ENCODE measurements at places on chromosomes 4 and X.

DNA sequence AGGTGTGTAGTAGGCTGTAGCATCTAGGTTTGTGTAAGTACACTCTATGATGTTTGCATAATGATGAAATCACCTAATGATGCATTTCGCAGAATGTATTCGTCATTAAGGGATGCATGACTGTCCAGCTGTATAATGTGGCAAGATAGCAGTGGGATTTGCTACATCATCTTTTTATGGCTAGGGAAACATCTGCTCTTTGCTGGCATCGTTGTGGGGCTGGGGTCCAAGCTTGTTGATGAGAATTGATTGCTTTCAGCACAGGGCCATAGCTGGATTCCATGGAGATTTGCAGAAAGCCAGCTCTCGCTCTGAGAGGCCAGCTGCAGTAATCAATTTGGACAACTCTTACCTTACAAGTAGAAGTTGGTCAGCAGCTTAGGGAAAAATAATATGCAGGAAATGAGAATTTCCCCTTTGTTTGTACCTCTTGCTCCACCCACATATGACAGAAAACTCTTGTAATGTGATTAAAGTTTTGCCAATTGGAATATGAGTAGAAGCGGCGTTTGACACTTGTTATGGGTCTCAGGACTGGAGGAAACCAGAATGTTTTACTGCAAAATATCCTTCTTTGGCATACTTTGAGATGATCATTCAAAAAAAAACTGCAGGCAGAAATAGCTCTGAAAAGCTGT lies 310.5 kb downstream of the RAPGEF2 start:
- H3K27ac ChIP-seq, result no peak overlapping the region
- H3K27me3 ChIP-seq, result no peaks in the 10 kb centered on the region
- no peak overlapping the region for H3K4me3 ChIP-seq

GRCh38 chr4:12928751-12929150 lies 555.4 kb downstream of the RAB28 start:
- H3K4me1 ChIP-seq, result no peaks in the 10 kb centered on the region
- no peak overlapping the region for H3K27ac ChIP-seq
- H3K36me3 ChIP-seq, result no peaks in the 10 kb centered on the region
- no peak for DNase-seq
- H3K4me3 ChIP-seq, result no peak overlapping the region

- no peak for DNase-seq
- peaks cover 7% of the 10 kb centered on the region for H3K4me1 ChIP-seq
- peaks cover 75% of the 10 kb centered on the region for H3K36me3 ChIP-seq
- H3K4me3 ChIP-seq, result no peak overlapping the region
- no peaks in the 10 kb centered on the region for H3K27me3 ChIP-seq
These were observed 141.8 kb downstream of the CBR4 start for GRCh38 chr4:168868044-168868781.

DNA sequence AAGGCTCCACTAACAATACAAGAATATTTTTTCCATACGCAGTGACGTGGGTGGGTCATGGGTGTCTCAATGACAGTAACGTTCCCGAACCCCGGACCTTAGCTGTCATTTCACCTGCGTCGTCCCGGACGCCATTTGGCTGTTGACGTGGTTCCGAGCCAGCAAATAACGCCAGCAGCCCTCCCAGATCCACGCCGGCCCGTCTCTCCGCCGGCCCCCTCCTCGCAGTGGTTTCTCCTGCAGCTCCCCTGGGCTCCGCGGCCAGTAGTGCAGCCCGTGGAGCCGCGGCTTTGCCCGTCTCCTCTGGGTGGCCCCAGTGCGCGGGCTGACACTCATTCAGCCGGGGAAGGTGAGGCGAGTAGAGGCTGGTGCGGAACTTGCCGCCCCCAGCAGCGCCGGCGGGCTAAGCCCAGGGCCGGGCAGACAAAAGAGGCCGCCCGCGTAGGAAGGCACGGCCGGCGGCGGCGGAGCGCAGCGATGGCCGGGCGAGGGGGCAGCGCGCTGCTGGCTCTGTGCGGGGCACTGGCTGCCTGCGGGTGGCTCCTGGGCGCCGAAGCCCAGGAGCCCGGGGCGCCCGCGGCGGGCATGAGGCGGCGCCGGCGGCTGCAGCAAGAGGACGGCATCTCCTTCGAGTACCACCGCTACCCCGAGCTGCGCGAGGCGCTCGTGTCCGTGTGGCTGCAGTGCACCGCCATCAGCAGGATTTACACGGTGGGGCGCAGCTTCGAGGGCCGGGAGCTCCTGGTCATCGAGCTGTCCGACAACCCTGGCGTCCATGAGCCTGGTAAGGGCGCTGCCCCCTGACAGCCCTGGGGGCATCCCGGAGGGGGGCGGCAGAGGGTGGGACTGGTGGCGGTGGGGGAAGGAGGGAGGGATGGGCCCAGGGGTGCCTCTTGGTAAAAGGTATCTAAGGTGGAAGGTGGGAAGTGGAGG lies at the start of gene CPE:
Gene CPE (plus strand): TSS at position 264 of the 933 bp plus-strand sequence. CDS start 214 bp downstream, at position 478.
- DNase-seq, result peak; percentile 70
- no peak within 1 kb of the TSS for H3K27ac ChIP-seq
- H3K4me1 ChIP-seq, result peaks cover 10% of the 10 kb centered on the region
- peak within 1 kb of the TSS; percentile 50 for H3K4me3 ChIP-seq
- no peaks in the 10 kb centered on the region for H3K36me3 ChIP-seq
- no peaks in the 10 kb centered on the region for H3K27me3 ChIP-seq

- DNase-seq, result no peak
- no peak overlapping the region for H3K27ac ChIP-seq
- H3K36me3 ChIP-seq, result no peaks in the 10 kb centered on the region
These were observed 7.8 kb upstream of the BOD1L1 start for GRCh38 chr4:13635286-13635799.

DNA sequence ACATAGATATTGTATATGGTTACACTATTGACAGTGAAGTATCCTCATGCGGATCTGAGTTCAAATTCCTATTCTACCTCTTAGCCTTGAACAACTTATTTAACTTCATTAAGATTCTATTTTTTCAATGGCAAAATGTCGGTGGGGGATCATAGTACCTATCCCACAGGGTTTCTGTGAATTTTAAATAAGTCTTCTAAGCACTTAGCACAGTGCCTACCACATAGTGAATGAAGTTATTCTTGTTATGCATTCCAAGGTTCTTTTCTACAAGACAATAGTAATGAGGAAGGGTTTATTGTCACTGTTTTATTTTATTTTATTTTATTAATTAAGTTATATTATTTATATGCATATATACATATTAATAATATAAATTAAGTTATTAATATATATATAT lies 8.8 kb upstream of the ENAM start:
- no peaks in the 10 kb centered on the region for H3K4me1 ChIP-seq
- H3K27me3 ChIP-seq, result no peaks in the 10 kb centered on the region
- DNase-seq, result no peak
- no peak overlapping the region for H3K4me3 ChIP-seq
- no peaks in the 10 kb centered on the region for H3K36me3 ChIP-seq

DNA sequence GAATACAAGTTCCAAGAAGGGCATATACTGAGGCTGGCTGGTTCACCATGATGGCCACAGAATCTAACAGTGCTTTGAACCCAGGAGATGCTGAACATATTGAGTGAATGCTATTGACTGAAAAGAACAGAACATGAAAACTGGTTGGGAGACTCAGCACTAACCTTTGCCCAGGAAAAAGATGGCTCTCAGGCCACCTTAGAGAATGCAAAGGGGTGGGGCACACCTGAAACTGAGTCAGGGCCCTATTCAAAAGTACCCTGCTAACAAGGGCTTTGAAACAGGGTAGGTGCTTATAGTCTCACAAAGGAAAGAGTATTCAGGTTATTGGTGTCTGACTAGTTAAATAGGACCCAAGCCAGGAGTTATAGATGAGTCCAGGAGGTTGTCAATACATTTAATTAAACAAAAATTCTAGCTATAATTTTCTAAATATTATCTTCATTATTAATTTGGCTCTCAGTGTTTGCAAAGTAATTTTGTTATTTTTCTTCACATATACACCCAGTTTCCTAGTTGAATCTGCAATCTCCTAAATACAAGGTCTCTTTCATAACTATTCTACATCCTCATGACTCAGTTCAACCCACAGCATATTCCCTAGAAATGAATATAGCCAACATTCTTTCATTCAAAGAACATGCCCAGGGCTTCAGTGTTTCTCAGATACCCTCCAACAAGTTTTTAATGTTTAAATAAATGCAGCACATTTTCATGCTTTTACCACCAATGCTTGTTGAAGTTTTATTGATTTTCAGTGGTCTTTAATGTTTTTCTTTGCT lies 144.2 kb upstream of the RAPGEF2 start:
- H3K36me3 ChIP-seq, result no peaks in the 10 kb centered on the region
- H3K4me3 ChIP-seq, result no peak overlapping the region
- no peaks in the 10 kb centered on the region for H3K4me1 ChIP-seq

DNA sequence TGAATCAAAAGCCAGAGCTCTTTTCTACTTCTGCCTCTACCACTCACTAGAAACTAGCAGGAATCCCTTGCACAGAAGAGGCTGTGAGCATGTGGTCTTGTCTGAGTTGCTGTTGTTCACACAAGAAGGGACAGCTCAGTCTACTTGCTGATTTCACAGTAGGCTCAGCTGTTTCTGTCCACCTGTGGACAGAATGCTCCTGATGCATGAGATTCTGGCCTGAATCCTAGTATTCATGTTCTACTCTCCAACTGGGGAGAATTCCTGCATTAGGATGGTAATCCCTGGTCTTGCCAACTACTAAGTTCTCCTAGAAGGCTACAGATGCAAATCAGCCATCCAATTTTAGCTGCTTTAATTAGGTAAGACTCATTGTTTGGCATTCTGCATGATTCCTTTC lies 112.8 kb downstream of the PPA2 start:
- no peak for DNase-seq
- H3K36me3 ChIP-seq, result no peaks in the 10 kb centered on the region
- H3K27ac ChIP-seq, result no peak overlapping the region

GRCh38 chr4:177191991-177192390 lies 117.7 kb upstream of the NEIL3 start:
- H3K27ac ChIP-seq, result no peak overlapping the region
- H3K36me3 ChIP-seq, result no peaks in the 10 kb centered on the region
- no peaks in the 10 kb centered on the region for H3K4me1 ChIP-seq
- no peak overlapping the region for H3K4me3 ChIP-seq

DNA sequence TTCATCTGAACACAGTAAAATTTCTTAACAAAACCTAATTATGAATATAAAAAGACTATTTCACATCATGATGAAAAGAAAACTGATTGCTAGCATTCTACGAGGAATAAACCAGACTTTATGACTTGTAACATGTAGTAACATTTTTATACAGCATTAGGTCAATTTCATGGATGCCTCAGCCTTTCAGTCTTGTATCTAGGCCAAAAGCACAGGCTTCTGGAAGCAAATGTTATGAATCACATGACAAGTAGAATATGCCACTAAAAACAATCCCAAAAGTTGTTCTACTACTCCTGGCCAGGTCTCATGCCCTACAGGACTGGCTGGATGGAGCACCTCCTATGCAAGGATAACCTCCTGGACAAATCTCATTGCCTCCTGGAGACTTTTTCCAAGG lies 101.2 kb downstream of the ARHGAP6 start:
- H3K27me3 ChIP-seq, result no peaks in the 10 kb centered on the region
- H3K4me1 ChIP-seq, result no peaks in the 10 kb centered on the region
- H3K4me3 ChIP-seq, result no peak overlapping the region
- H3K27ac ChIP-seq, result no peak overlapping the region
- no peak for DNase-seq
- no peaks in the 10 kb centered on the region for H3K36me3 ChIP-seq

- H3K36me3 ChIP-seq, result no peaks in the 10 kb centered on the region
- no peak overlapping the region for H3K27ac ChIP-seq
- H3K27me3 ChIP-seq, result no peaks in the 10 kb centered on the region
- peaks cover 4% of the 10 kb centered on the region for H3K4me1 ChIP-seq
- no peak for DNase-seq
- no peak overlapping the region for H3K4me3 ChIP-seq
These were observed 251.1 kb downstream of the USP46 start for GRCh38 chr4:52408032-52408431.

- H3K4me1 ChIP-seq, result no peaks in the 10 kb centered on the region
- DNase-seq, result no peak
- H3K4me3 ChIP-seq, result no peak overlapping the region
- H3K27ac ChIP-seq, result no peak overlapping the region
- no peaks in the 10 kb centered on the region for H3K36me3 ChIP-seq
These were observed 170.7 kb upstream of the PUDP start for GRCh38 chrX:7318661-7319060.

- no peaks in the 10 kb centered on the region for H3K27me3 ChIP-seq
- no peak for DNase-seq
- no peak overlapping the region for H3K4me3 ChIP-seq
- H3K4me1 ChIP-seq, result no peaks in the 10 kb centered on the region
- H3K36me3 ChIP-seq, result no peaks in the 10 kb centered on the region
These were observed 51.0 kb upstream of the NHSL2 start for GRCh38 chrX:71859637-71860036.

DNA sequence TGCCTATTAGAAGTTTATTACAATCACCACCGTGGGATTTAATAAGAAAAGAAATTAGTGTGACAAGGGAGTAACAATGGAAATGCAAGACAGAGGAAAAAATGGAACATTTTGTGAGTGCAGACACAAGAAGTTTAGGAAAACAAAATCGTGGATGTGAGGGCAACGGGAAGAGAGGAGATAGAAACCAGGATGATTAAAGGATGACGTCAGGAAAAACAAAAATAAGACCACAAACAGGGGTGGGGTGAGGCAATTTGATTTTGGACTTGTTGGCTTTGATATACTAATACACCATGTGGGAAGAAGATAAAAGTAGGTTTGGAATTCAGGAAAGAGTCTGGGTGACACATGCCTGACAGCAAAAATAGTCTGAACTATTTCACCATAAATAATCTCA lies 38.2 kb upstream of the GPM6A start:
- H3K27me3 ChIP-seq, result no peaks in the 10 kb centered on the region
- no peak overlapping the region for H3K27ac ChIP-seq
- DNase-seq, result no peak
- no peaks in the 10 kb centered on the region for H3K36me3 ChIP-seq
- H3K4me1 ChIP-seq, result no peaks in the 10 kb centered on the region
- H3K4me3 ChIP-seq, result no peak overlapping the region

GRCh38 chr4:113844369-113844768 lies 82.8 kb upstream of the CAMK2D start:
- H3K36me3 ChIP-seq, result no peaks in the 10 kb centered on the region
- H3K27ac ChIP-seq, result no peak overlapping the region
- peaks cover 8% of the 10 kb centered on the region for H3K4me1 ChIP-seq
- H3K27me3 ChIP-seq, result no peaks in the 10 kb centered on the region
- no peak overlapping the region for H3K4me3 ChIP-seq

- no peaks in the 10 kb centered on the region for H3K27me3 ChIP-seq
- H3K36me3 ChIP-seq, result no peaks in the 10 kb centered on the region
- no peaks in the 10 kb centered on the region for H3K4me1 ChIP-seq
These were observed 171.4 kb downstream of the SH3KBP1 start for GRCh38 chrX:19715711-19716638.

DNA sequence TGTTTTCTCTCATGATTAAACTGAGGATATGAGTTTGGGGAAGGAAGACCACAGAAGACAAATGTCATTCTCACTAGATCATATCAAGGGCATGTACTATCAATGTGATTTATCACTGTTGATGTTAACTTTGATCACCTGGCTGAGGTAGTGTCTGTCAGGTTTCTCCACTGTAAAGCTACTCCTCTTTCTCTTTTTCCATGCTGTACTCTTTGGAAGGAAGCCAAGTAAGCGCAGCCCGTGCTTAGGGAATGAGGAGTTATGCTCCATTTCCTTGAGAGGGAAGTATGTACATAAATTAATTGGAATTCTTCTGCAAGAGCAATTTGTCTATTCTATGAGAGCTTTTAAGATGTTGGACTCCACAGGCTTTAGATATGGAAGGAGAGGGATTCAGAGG lies 4.0 kb upstream of the KANTR start:
- DNase-seq, result no peak
- H3K36me3 ChIP-seq, result peaks cover 14% of the 10 kb centered on the region
- no peak overlapping the region for H3K4me3 ChIP-seq
- H3K4me1 ChIP-seq, result peaks cover 2% of the 10 kb centered on the region

- no peak for DNase-seq
- H3K27me3 ChIP-seq, result no peaks in the 10 kb centered on the region
- H3K4me1 ChIP-seq, result peaks cover 8% of the 10 kb centered on the region
- no peaks in the 10 kb centered on the region for H3K36me3 ChIP-seq
These were observed 102.3 kb upstream of the NAP1L5 start for GRCh38 chr4:88799900-88800299.

Measured in RWPE2 (cell line).